ENCODE measurements at places on chromosomes 2 and 18.

- no peak for DNase-seq
Observed at GRCh38 chr18:21805771-21806366, 65.3 kb downstream of the MIB1 start.

DNA sequence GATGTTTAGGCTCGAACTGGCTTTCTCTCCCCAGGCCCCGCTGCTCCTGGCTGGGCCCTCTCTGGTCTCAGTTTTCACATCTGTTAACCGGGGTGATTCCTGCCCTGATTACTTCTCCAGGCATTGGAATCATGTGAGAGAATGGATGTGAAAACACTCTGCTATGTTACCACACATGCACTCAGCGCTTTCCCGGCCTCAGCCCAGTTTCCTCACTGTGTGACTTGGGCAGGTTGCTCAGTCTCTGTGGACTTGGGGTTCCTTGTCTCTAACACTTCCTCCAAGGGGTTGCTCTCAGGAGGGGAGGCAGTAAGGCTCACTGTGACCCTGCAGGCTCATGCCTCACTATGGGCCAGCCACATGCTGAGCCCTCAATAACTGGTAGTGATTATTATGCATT lies 230.4 kb upstream of the HS6ST1 start:
- DNase-seq, result no peak

- no peak for DNase-seq
Observed at GRCh38 chr2:75589391-75590105, 28.8 kb upstream of the EVA1A start.

- DNase-seq, result no peak
Observed at GRCh38 chr2:898319-898718, 52.3 kb upstream of the SNTG2 start.

- DNase-seq, result no peak
Observed at GRCh38 chr2:61689568-61689967, 151.4 kb upstream of the XPO1 start.
